ENCODE measurements at places on chromosomes 7 and 10.
A peak's percentile ranks its signal among the peaks of the same experiment; 100 is the strongest.

DNA sequence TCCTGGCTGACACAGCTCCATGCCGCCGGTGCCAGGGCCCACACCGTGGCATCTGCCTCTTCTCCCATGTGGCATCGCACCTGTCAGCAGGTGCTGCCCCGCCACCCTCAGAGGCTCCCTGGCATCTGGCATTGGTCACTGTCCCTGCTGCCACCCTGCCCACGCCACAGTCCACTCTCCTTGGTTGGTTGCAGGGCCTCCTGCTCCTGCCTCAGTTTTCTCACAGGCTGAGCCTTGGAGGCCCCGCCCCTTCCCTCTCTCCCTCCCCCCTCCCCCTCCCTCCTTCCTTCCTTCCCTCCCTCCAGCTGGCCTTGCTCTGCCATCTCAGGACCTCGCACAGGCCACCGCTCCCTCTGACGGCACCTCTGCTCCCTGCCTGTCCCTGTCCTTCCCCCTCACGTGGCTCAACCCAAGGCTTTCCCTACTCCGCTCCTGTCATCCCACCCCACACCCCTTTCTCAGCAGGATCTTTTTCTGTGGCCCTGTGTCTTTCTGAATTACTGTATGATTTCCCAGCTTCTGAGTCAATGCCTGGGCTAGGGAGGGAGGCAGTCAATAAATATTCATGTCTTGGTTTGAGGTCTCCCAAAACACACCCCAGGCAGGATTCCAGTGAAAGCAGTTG lies 87.4 kb downstream of the INPP5A start:
- no peak for DNase-seq

DNA sequence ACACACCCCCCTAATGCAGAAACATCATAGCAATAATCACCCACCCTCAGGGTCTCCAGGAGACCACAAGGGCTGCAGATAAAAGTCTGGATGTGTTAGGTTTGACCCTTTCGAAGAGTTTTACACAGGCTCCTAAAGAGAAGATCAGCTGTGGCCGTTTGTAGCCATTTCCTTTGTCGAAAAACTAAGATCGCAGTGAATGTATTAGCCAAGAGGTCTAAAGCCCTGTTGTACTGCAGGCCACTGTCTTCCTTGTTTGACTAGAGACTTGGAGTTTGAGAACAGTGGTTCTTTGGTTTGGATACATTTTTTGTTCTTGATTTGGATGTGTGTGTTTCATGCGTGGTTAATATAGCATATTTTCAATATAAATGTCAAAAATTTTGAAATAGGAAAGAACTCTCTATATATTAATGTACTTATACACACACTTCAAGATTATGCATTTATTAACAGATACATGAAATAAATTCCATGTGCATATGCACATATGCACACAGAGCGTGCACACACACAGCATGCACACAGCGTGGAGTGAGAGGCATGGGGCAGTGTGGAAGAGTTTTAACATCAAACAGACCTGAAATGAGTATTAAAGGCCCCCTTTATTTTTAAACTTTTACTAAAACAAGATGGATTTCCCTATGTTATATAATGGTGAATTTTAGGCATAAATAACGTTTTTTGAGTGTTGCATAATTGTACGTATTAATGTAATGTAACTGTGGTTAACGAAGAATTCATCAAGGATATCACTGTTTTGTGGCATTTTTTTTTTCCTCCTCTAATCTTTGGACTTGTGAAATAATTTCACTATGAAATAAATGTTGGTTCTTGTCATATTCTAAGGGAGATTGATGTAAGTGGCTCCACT lies 2.2 kb downstream of the IKZF1 start:
- peak; percentile 42 for DNase-seq

GRCh38 chr10:28604567-28605536 lies 71.9 kb downstream of the WAC start:
- DNase-seq, result no peak

DNA sequence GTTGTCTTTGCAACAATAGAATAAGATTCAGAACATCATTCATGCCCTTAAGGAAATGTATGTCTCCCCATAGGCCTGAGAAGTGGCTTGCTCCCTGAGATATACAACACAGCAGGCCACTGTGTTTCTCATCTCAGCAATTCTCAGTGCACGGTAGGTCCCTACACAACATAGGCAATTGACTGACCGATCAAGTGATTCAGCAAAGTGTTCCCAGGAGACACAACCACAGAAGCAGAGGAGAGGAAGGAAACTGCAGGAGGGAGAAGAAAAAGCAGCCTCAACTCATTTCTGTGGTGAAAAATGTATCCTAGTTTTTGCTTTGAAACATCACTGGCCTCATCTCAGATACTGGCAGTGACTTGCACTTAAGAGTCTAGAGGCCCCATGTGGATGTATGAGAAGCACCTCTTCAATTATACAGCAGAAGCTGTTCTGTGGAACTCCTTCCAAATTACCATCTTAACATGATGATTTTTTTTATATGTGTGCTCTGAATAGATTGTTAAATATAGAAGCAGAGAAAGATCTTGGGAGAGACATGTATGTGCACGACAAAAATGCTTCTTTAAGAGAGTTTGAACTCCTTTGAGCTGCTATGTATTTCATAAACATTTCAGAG lies 306.8 kb downstream of the XPNPEP1 start:
- DNase-seq, result no peak

- no peak for DNase-seq
These were observed 94.3 kb downstream of the USP6NL start for GRCh38 chr10:11517150-11517549.

- DNase-seq, result no peak
These were observed 21.4 kb downstream of the STAMBPL1 start for GRCh38 chr10:88901206-88901983.

- no peak for DNase-seq
These were observed 1.1 kb upstream of the ZNF503 start for GRCh38 chr10:75402486-75403143.

DNA sequence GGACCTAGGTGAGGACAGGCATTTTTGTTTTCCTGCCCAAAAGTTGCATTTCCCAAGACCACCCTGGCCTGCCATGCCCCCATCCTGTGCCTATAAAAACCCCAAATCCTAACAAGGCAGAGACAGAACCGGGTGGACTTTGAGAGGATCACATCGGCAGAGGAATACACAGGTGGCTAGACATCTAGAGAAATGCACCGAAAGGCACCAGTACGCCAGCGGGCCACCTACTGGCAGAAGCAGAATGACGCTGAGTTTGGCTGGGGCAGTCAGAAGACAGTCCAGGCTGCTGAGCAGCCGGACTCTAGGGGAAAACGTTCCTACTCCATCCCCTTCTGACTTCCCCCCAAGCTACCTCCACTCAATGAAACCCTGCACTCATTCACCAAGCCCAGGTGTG lies 2.8 kb downstream of the AKR1C4 start:
- no peak for DNase-seq

GRCh38 chr10:84314275-84314674 lies 14.1 kb upstream of the CCSER2 start:
- DNase-seq, result no peak

- DNase-seq, result no peak
These were observed 363.6 kb downstream of the DNAJB6 start for GRCh38 chr7:157700231-157701005.

DNA sequence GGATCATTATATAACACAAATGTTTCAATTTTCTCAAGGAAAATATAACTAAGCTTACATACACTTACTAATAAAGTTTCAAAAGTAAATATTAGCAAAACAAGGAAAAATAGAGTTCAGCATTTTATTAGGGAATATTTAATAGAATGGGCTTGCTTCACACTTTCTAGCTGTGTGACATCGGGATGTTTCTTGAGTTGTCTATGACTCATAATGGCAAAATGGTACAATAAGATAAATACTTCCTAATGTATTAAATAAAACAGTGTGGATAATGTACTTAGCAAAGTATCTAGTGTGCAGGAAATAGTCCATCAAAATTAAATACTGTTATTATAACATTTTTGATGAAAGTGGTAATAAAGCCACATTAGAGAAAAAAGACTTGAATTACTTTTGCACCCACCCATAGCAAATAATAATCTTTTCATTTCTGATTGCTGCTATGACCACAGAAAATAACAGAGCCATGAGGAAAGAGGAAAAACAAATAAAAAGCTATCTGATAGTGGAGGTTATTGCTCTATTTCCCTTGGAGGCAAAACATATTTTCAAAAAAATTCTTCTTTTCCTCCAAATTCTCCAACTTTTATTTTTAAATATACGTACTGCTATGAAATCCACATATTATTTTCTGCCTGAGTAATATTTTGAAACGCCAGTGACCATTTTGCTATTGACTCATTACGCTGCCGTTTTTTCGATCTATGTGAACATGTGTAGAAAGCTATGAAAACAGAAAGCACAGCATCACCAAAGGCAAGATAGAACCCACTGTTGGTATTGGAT lies 272.9 kb upstream of the KLF6 start:
- no peak for DNase-seq

- no peak for DNase-seq
These were observed 1.8 kb downstream of the IGFBP3 start for GRCh38 chr7:45919231-45919784.

GRCh38 chr10:132407243-132407746 lies 10.3 kb downstream of the PWWP2B start:
- no peak for DNase-seq

DNA sequence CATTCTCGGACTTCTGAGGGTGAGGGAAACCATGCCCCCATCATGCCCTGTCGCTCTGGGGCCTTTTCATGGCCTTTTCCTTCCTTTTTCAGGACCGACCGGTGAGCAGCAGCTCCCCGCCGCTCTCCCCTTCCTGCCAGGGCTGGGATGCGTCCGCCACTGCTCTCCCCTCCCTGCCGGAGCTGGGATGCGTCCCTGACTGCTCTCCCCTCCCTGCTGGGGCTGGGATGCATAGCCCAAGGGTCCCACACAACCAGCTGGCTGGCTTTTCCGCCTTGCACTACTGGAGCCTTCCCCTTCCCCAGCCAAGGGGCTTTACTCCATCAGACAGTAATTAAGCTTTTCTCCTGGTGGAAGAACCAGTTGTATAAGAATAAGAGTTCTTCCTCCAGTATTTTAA lies 129.7 kb upstream of the COBL start:
- DNase-seq, result no peak

- no peak for DNase-seq
These were observed 25.9 kb downstream of the RGR start for GRCh38 chr10:84270708-84271107.

- DNase-seq, result no peak
These were observed 117.7 kb upstream of the TMEM106B start for GRCh38 chr7:12093365-12093764.

- no peak for DNase-seq
These were observed 34.8 kb downstream of the BNIP3 start for GRCh38 chr10:131946880-131947279.

DNA sequence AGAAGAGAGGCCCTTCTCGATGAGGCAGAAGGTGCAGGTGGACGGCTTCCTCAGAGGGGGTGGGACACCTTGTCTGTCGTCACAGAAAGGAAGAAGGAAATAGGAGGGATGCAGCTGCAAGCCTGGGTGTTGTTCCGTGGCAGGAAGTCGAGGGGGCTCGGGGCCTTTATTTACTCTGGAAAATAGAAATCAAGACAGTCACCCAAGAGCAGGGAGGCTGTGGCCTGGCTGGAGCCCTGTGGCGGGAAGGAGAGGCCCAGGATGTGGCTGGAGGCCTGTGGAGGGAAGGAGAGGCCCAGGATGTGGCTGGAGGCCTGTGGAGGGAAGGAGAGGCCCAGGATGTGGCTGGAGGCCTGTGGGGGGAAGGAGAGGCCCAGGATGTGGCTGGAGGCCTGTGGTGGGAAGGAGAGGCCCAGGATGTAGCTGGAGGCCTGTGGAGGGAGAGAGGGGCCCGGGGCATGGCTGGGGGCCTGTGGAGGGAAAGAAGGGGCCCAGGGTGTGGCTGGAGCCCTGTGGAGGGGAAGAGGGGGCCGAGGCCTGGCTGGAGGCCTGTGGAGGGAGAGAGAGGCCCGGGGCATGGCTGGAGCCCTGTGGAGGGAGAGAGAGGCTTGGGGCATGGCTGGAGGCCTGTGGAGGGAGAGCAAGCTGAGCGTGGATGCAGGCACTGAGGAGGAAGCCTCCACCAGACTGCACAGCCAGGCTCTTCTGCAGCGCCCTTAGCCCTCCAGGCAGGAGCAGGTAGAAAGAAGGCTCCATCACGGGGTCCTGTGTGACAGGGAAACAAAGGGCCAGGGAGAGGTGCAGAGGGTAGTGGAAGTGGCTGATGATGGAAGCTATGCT lies 97.3 kb upstream of the SFMBT2 start:
- DNase-seq, result no peak

- DNase-seq, result no peak
These were observed 327.9 kb upstream of the PRKCQ start for GRCh38 chr10:6907877-6908530.

DNA sequence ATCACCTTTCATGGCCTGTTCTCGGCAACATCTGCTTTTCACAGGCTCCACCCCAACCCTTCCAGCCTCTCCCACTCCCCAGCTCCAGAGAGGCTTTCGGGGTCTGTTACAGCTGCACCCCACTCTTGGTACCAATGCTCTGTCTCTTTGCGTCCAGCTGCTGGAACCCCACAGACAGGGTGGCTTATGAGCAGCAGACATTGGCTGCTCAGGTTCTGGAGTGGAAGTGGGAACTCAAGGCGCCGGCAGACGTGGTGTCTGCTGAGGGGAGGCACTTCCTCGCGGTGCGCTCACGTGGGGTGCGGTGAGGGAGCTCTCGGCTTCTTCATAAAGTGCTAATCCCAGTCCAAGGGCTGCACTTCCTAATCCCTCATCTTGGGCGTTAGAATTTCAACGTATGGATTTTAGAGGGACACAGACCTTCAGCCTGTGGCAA lies 185.7 kb downstream of the ELFN1 start:
- DNase-seq, result no peak

DNA sequence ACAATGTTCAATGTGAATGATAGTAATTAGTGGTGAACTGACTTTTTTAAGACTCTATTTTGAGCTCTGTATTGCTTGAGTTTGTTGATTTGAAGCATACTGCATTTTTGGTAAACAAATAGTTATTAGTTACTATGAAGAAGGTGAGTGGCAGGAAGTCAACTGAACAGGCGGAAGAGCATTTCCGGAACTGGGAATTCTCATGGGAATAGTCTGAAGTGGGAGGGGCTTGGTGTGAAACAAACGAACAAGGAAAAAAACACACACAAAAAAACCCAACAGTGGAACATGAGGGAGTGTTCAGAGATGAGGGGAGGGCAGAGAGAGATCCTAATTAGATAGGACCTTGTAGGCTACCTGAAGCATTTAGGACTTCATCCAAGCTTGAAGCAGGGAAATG lies 43.9 kb upstream of the C1QL3 start:
- DNase-seq, result no peak

Data from hematopoietic multipotent progenitor cell treated with erythropoietin and hydrocortisone succinate and interleukin-3 and kit ligand, for 15 days (in vitro differentiated cells).